AG10803 (cell line): ENCODE measurements at places on chromosomes 12 and 14.

DNA sequence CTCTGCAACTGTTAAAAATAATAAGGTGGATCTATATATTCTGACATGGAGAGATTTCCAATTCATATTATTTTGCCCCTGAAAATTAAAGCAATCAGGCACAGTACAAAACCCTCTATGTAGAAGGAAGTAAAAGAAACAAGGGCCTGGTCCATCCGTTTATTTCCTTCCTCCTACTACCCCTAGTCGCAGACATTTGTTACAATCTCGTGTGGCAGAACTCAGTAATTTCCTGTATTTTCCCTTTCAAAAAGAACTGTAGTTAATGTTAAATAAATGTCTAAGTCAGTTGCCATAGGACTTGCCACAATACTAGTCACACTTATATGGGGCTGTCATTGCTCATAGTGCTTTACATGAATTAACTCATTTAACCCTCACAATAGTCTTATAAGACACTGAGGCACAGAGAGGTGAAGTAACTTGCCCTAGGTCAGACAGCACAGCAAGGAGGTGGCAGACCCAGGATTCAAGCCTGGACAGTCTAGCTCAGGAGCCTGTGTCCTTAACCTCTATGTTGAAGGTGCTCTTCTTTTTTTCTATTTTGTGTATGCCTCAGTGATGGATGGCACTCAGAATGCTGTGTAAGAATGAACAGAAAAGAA lies 24.2 kb downstream of the NINJ2 start:
- DNase-seq: no peak

- peak; percentile 66 for DNase-seq
Measured at GRCh38 chr14:55077170-55078151, 26.0 kb downstream of the MAPK1IP1L start.

DNA sequence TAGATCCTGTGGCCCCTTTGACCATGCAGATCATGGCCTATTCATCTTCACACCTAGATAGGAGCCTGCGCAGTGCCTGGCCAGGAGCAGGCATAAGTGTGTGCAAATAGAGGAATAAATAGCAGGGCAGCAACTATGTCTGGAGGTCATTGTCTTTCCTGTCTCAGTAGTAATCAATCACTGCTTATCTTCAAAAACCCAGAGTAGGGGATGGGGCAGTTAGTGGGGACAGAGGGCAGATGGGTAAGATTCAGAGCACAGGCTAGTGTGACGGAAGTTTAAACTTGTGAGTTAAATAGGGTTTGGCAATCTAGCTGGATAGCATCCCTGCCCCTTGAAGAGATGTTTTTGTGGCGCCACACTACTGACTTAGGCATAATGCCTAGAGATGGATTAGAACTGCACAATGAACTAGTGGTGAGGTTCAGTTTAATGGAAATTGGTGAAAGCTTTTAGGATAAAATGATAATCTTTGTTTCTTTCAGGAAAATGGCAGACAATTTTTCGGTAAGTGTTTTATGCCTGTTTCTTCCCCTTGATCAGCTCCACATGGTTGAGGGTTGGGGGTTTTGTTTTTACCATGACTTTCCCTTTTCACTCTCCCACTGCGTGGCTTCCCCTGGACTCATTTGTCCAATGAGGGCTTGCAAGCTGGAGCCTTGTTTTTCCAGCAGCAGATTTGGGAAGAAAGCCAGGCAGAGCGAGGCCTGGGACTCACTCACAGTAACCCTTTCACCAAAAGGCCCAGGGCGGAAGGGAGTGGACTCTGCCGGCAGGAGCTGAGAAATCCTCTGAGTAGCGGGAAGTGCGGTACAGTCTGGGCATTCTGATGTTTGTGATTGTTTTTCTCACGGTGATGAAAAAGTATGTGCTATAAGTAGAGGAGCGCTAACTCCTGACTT lies 8.1 kb downstream of the LGALS3 start:
- DNase-seq: peak; percentile 83

- no peak for DNase-seq
Measured at GRCh38 chr12:41188058-41188840, at the start of gene PDZRN4. Gene PDZRN4, plus strand, starts transcription at chr12:41188320.

DNA sequence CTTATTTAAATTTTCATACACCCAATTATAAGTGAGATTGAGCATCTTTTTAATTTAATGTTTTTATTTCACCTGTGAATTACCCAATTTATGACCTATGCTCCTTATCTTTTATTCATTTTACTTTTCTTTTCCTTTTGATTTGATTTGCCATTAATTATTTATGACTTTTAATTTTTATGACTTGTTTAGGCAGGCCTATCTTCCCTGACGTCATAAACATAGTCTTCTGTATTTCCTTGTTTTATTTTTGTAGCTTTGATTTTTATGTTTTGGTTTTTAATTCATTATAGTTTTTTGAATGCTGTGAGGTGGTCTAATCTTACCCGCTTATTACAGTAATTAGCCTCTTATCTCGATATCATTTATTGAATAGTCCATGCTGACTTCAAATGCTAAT lies 467.1 kb upstream of the FAR2 start:
- no peak for DNase-seq
